ENCODE measurements at places on chromosomes 7 and 10.

DNA sequence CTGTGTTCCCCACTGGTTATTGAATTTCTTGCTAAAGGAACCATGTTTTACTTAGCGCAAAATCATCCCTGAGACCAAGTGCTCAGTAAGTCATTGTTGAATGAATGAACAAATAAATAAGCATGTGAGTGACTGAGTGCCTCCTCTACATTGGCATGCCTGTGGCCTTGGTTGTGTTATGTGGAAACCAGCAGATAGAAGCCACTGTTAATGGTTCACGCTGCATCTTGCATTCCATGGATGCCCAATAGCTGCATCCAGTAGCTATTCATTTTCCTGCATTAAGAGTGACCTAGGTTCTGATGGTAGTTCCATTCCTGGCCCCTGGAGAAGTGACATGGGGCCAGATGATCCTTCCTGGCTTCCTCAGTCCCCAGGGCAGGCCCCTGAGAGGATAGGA lies 113.3 kb upstream of the BMPER start:
- no peaks in the 10 kb centered on the region for H3K4me1 ChIP-seq
- H3K36me3 ChIP-seq, result no peaks in the 10 kb centered on the region
- H3K27ac ChIP-seq, result no peak overlapping the region
- H3K27me3 ChIP-seq, result no peaks in the 10 kb centered on the region
- no peak for DNase-seq

DNA sequence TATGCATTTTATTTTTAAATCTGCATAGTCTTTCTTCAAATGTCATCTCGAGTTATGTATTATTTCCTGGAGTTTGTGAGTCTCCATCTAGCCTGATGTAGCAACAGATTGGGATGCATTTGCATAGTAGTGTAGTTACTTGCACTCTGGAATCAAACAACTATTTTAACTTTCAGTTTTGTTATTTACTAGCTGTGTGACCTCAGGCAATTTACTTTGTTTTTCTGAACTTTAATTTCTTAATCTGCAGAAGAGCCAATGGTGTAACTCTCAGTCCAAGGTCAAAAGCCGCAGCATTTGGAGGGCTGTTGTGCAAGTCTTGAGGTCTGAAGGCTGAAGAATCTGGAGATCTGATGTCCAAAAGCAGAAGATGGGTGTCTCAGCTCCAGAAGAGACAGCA lies 175.8 kb upstream of the SORCS1 start:
- H3K4me1 ChIP-seq, result no peaks in the 10 kb centered on the region
- no peak overlapping the region for H3K27ac ChIP-seq
- no peak for DNase-seq
- H3K27me3 ChIP-seq, result no peaks in the 10 kb centered on the region
- H3K36me3 ChIP-seq, result no peaks in the 10 kb centered on the region

DNA sequence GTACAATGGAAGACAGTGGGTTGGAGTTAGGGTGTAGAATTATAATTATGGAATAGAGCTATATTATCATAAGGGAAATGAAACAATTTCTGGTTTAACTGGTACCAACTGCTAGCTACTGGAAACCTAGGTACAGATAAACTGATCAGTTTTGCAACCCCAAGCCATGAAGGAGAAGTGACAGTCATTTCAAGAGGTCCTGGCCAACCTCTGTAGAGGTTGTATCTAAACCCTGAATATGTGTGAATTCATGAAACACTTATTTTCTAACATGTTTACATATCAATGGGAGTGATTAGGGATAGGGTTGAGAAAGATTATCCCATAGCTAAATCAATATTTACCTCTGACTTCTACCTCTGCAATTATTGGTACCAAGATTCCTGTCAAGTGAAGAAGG lies 29.9 kb upstream of the CC2D2B start:
- H3K4me3 ChIP-seq, result no peak overlapping the region
- no peaks in the 10 kb centered on the region for H3K4me1 ChIP-seq
- H3K36me3 ChIP-seq, result peaks cover 14% of the 10 kb centered on the region
- no peaks in the 10 kb centered on the region for H3K27me3 ChIP-seq

GRCh38 chr7:55537458-55537990 lies 34.8 kb downstream of the VOPP1 start:
- peak overlapping the region; percentile 98 for H3K27ac ChIP-seq
- peak overlapping the region; percentile 87 for H3K4me3 ChIP-seq
- DNase-seq, result no peak
- H3K27me3 ChIP-seq, result no peaks in the 10 kb centered on the region
- H3K4me1 ChIP-seq, result peaks cover 71% of the 10 kb centered on the region

- H3K36me3 ChIP-seq, result no peaks in the 10 kb centered on the region
- no peaks in the 10 kb centered on the region for H3K4me1 ChIP-seq
- no peak overlapping the region for H3K4me3 ChIP-seq
- H3K27me3 ChIP-seq, result peaks cover 34% of the 10 kb centered on the region
- H3K27ac ChIP-seq, result no peak overlapping the region
Measured at GRCh38 chr10:44282626-44283300, 102.1 kb downstream of the CXCL12 start.

GRCh38 chr7:20558963-20559716 lies 56.3 kb upstream of the ABCB5 start:
- DNase-seq, result no peak
- no peak overlapping the region for H3K27ac ChIP-seq
- no peaks in the 10 kb centered on the region for H3K36me3 ChIP-seq
- no peaks in the 10 kb centered on the region for H3K4me1 ChIP-seq

DNA sequence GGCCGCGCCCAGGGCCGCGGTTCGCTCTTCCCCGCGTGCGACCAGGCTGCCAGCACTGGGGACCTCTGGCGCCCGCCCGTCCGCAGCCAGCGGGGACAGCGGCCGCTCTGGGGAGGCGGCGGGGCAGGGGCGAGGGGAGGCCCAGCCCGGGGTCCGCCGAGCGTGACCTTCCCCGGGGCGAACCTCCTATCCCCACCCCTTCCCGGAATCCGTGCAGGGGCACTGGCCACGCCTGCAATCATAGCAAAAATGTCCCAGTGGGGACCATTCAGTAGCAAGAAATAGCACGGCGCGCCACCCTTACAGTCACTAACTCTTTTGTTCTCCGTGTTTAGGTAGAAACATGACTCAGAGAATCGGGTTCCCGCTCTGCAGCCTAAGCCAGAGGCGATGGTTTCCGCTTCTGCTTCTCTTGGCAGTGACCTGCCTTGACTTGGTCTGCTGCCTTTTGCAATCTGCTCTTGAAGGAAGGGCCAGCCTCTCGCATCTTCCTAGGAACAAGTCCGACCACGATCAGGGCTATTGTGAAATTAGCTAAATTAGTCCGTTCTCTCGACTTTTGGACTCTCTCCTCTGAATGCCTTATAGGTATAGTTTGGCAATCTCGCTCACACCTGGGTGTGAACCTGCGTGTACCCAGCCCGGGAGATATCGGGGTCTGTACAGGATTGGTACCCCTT lies 79.3 kb upstream of the ACBD5 start:
- H3K27ac ChIP-seq, result no peak overlapping the region
- peaks cover 2% of the 10 kb centered on the region for H3K36me3 ChIP-seq
- DNase-seq, result no peak
- H3K4me1 ChIP-seq, result peaks cover 8% of the 10 kb centered on the region
- peaks cover 21% of the 10 kb centered on the region for H3K27me3 ChIP-seq
- H3K4me3 ChIP-seq, result peak overlapping the region; percentile 62

Data from T-helper 17 cell (primary cell).